ENCODE measurements at places on chromosomes 2 and 18.
A peak's percentile ranks its signal among the peaks of the same experiment; 100 is the strongest.

GRCh38 chr18:285817-286216 lies 18.0 kb upstream of the THOC1 start:
- DNase-seq = no peak

GRCh38 chr2:142866426-142866825 lies 11.0 kb upstream of the KYNU start:
- DNase-seq = no peak

GRCh38 chr2:16832910-16833309 lies 167.3 kb upstream of the CYRIA start:
- no peak for DNase-seq

GRCh38 chr18:70491734-70492348 lies 203.0 kb downstream of the SOCS6 start:
- DNase-seq = peak; percentile 47

DNA sequence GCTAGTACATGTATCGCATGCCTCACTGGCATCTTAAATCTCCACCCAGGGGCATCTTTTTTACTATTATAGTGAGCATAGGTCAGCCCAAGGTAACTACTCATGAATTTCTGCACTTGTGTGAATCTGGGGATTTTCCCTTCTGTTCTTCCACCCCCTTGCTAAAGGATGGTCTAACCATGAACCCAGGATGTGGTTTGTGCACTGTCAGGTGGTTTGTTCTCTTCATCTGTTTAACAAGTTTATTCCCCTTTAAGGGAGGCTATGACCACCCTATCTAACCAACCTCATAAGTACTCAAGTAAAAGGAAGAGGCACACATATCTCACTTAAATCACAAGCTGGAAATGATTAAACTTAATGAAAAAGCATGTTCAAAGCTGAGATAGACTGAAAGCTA lies 243.0 kb downstream of the RPRM start:
- DNase-seq = no peak

GRCh38 chr2:20072436-20073158 lies 21.2 kb upstream of the LAPTM4A start:
- no peak for DNase-seq

- no peak for DNase-seq
Measured at GRCh38 chr18:80159713-80160636, 50.9 kb downstream of the ADNP2 start.

- no peak for DNase-seq
Measured at GRCh38 chr2:30456106-30456505, 9.1 kb downstream of the LCLAT1 start.

DNA sequence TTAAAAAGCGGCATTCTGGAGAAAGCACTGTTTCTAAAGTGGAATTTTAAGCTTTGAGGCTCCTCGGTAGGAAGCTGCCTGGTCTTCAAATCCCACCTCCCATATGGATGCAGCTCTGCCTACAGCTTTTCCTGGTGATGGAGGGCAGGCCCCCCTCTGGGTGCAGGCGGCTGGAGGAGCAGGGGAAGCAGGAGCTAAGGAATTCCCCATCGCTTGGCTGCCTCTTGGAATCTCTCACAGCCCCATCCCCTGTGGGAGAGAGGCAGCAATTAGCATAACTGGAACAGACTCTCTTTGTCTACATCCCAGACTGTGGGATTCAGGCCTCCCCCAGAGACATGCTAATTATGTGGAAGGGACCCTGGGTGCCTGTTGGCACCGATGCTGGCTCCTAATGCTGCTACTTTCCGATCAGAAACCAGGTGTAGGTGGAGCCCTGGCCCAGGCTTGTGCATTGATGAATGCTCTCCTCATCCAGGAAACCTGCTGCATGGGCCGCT lies 51.3 kb downstream of the LIPG start:
- no peak for DNase-seq

- DNase-seq = no peak
Measured at GRCh38 chr2:39640107-39640506, 25.6 kb upstream of the TMEM178A start.

DNA sequence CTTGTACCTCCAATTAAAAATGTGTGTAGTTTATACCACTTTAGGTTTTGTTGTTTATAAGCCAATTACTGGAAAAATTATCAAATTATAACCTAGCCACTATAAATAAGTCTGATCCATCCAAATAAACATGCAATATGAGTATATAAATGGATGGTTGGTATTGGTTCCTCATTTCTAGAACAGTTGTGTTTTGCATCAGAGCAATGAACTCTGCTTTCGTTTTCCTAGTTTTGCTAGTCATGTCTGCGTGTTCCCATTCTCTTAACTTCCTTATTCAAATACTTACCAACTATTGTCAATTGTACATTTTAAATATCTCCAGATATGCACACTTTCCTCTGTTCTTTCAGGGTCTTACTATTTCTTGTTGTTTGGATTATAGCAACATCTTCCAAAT lies 641.7 kb downstream of the NR4A2 start:
- no peak for DNase-seq

GRCh38 chr2:106062627-106063026 lies 131.5 kb downstream of the UXS1 start:
- DNase-seq = no peak

DNA sequence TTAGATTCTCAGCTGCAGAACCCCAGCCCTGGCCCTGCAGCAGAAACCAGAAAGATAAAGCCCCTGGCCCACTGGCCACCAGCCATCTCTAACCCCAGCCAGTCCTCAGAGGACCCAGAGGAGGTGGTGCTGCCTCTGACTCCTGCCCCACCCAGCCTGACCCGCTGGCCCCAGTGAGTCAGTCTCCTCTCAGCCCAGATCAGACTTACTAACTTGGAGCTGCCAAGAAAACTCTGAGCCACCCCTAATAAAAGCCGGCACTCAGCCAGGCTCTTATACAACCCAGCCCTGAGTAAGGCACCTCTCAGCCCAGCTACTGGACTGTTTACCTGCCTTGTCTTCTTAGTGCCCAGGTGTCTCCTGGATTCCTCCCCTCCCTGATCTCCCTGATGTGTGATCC lies 2.0 kb downstream of the SLC14A2 start:
- no peak for DNase-seq

- no peak for DNase-seq
Measured at GRCh38 chr2:67872481-67872880, 190.3 kb downstream of the C1D start.

- DNase-seq = no peak
Measured at GRCh38 chr2:113069676-113070605, 2.2 kb downstream of the IL1F10 start.

DNA sequence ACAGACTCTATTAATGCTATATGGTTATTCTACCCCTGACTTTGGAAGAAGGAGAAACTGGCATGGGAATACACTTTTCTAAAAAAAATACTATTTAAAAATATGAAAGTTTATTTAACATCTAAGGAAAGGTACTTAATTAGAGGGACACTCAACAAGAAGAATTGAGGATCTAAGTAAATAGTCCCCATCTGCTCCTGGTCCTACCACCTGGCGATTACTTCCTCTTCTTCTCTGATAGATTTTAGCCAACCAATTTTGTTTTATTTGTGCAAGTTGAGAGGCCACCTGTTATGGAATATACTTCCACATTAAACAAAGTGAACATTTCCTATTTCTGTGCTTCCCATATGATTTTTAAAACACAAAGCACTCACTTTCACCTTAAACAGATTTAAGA lies 111.7 kb downstream of the BCL2 start:
- no peak for DNase-seq

GRCh38 chr2:12070153-12070552 lies 323.7 kb downstream of the LPIN1 start:
- DNase-seq = no peak

- DNase-seq = no peak
Measured at GRCh38 chr2:54642677-54643430, 80.6 kb upstream of the EML6 start.

GRCh38 chr18:42914476-42914875 lies 201.0 kb downstream of the RIT2 start:
- no peak for DNase-seq

DNA sequence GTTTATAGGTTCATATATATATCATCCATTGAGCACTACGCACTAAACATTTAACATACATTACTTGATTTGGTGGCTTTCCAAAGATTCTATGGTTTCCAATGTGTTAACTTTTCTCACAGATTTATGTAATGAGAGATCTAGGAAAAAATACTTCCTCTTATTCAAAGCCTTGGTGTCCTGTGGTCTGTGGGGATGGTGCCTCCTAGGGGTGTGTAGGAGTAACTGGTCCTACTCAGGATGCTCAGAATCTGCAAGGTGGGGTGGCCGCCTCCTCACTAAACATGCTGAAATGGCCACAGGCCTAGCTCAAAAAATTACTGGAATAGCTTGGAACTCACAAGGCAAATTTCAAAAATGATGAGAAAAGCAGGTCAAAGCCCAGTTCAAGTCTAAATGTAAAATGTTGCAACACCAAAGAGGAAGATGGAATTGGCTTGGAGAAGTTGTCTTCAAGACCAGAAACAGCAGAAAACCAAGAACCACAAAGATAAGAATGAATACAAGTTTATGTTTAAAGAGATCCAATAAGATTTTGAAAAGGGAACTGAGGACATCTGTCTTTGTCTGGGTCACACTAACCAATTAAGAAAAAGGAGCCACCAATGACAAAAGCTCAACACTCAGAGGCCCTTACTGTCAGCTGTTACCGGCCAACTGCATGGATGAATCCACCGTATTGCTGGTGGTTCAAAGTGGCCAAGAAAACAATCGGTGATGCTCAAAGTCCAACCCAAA lies 11.5 kb downstream of the GPR55 start:
- peak; percentile 62 for DNase-seq

GRCh38 chr2:80255918-80256781 lies 48.4 kb downstream of the LRRTM1 start:
- DNase-seq = peak; percentile 34

DNA sequence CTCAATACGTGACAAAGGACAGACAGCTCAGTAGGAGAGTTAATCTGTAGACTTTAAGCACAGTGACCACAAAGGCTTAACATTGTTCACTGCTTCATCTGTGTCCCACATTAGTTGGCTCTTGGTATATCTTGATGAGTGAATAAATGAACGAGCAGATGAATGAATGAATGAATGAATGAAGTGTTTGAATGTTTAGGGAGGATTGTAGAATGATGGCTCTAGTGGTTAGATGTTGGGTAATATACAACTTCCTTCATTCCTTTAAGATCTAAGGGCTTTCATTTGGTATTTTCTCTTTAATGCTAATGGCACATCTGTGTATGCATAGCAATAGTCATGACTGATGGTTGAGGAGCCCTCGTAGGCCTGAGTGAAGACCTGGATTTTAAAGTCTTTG lies 40.5 kb downstream of the ZNF407 start:
- no peak for DNase-seq

GRCh38 chr18:35117951-35118411 lies 76.8 kb downstream of the MAPRE2 start:
- no peak for DNase-seq

DNA sequence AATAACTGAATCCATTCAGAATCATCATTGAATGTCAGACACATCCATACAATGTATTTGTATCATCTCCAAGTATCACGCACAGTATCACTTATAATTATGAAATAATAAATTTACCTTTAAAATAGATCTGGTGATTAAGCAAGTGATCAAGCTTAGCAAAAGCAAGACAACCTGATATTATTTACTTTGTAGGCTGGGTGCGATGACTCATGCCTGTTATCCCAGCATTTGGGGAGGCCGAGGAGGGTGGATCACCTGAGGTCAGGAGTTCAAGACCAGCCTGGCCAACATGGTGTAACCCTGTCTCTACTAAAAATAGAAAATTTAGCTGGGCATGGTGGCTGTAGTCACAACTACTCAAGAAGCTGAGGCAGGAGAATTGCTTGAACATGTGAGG lies 421.0 kb upstream of the NETO1 start:
- DNase-seq = no peak

DNA sequence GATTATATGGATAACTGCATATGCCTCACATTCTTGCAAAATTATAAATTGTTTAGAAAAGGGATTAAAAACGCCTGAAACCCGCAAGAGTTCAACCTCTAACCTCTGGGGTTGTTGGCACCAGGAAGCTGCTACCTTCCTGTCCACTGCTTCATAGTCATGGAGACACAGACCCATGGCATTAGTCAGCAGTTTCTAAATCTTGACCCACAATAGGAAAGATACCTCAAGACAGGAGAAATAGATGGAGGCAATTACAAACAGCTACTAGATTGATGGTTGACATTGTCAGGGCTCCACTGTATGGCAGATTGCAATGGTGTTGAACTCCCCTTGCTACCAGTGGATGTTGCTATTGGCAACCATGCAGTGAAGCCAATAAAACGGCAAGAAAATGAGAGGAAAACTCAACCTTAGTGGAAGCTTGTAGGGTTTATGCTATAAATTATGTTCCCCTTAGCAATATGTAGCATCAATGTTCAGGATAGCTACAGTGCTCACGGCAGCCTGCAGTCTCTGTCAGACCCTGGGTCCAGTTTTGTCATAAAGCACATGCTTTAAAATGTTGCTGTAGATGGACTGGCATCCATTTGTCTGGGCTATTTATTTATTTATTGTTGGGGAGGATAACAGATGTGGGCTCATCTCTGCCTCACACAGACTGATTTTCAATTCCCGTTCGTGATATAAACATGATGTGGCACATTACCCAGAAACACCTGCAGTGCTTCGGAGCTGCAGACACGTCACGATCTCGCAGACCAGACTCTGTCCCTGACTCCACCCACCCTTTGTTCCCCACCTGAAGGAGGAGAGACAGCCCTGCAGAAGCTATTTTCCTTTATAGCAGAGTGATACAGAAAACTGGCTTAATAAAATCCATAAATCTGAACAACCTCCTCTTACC lies 233.4 kb downstream of the AGPS start:
- DNase-seq = peak; percentile 69

- DNase-seq = peak; percentile 46
Measured at GRCh38 chr2:164737612-164738081, 104.0 kb downstream of the COBLL1 start.

GRCh38 chr2:66275984-66276383 lies 158.9 kb upstream of the MEIS1 start:
- DNase-seq = no peak

DNA sequence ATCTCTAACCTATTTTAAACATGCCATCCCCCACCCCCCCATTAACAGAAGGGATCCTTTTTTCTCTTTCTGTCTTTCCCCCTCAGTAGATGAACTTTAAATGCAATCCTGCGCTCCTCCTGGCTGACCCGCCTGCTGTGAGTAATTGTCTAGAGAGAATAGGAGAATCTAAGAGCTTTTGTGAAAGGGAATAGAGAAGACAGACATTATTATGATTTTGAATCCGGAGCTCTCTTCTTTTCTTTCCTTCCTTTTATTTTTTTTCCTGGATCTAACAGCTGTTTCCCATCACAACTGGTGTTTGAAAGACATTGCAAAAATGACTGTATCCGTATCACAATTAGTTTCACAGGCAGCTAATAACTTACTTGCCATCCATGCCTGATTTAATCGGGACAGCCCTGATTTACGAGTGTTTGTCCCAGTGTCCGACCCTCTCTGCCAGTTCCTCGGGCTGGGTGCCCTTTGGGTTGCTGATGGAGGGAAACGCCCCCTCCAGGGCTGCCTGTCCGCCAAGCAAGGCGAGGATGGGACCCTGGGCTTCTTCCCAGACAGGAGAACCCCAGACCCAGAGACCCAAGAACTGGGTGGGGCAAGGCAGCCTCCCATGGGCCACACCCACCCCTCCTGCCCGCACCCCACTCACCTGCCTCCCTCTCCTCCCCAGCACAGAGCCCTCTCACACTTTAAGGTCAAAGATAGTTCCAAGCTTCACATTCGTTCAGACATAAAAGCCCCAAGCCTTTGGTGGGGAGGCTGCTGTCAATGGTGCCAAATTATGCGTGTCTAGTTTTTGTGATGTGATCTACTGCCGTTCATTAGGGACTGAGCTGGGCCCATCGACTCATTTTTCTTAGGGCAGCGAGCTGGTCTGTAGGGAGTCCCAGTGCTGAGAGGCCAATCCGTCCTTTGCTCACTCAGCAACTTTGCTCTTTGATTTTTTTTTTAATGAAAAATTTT lies 231.7 kb downstream of the ZNF516 start:
- DNase-seq = no peak

GRCh38 chr18:24831081-24831480 lies 370.6 kb downstream of the HRH4 start:
- no peak for DNase-seq

Measured in K562 (cell line).